HT-29 (cell line): ENCODE measurements at places on chromosomes 1 and 21.

DNA sequence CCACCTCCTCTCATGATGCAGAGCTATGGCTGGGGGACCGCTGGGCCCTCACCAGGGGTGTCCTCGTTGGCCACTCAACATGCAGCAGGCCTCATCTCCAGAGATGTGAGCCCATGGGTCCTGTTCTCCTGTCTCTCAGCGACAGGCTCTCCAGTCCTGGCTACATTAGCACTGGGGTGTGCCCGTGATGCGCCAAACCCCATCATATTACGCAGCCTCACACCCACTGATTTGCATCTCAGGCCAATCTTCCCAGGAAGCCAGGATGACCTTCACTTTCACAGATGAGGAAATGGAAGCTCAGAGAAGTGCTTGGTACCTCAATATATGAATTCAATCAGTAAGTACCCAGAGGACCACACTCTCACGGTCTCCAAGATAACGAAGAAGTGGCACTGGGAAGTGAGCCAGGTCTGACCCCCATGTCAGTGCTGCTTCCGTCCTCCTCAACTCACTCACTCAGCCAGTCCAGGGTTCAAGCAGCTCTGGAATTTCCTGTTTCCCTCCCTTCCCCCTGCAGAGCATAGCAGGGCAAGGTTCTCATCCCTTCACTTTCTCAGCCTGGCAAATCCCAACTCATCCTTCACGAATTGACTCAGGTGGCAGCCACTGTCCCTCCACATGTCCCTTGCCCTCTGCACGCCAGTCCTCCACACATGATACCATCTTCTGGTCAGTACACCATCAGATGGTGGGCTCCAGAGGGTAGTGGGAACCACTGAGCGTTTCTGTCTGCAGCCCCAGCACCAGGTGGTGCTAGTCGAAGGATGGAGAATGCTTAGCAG is 28.9 kb upstream of the EVA1B start:
- no peak for DNase-seq

- no peak for DNase-seq
Observed at GRCh38 chr1:94741996-94742395, 78.2 kb upstream of the SLC44A3 start.

DNA sequence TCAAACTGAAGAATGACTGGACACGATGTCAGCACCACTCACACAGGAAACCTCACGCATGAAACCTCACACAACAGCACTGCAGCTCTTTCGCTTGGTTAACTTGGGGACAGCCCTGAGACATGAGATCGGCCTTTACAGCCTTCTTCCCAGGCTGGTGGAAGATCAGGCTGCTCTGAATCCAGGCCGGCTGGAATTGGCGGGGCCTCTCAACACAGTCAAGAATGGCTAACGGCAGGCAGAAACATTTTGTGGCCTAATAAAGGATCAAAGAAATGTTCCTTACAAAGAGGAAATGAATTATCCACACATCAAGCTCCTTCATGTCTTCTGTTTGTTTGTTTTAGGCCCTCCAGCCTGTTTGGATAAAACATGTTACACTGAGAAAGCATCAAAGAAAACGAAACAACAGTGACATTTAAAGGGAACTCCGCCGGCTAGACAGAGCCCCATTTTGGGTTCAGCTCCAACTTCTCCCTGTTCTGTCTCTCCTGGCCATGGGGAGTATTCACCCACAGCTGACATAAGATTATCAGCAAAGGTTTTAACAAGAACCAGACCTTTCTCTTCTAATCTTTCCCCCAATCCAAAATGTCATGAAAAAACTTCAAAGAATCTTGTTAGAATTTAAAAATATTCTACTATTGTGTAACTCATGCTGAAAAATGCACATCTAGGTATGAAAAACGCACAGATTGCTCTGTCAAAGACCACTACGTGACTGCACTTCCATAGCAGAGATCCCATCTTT is 131.2 kb downstream of the SLC45A1 start:
- peak; percentile 35 for DNase-seq

DNA sequence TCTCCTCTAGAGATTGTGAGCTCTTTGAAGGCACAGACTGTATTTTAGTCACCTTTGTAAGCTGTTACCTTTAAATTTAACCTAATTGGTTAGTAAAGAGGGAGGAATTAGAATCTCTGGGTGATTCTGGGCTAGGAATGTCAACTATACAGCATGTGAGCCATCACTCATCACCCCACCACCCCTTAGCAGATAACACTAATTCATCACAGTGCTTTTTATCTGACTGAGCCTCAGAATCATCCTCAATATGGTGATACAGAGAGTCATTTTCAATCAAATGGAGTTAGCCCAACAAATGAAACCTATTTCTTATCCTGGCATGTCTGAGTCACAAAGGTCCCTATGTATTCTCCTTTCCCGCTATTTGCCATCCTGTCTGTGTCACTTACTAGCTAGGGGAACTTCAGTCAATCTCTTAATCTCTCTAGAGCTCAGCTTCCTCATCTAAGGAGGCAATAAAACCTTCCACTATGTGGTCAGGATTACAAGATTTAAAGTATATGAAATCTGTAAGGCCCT is 13.3 kb downstream of the KCNJ10 start:
- no peak for DNase-seq

- DNase-seq: no peak
Observed at GRCh38 chr1:76070538-76070937, 4.0 kb upstream of the ST6GALNAC3 start.

- DNase-seq: no peak
Observed at GRCh38 chr1:22619252-22619651, 17.2 kb upstream of the C1QA start.

- DNase-seq: no peak
Observed at GRCh38 chr21:24903994-24904635, 703.2 kb downstream of the MRPL39 start.
